Adipocyte (in vitro differentiated cells): ENCODE measurements at places on chromosomes 16 and 17.
A peak's percentile ranks its signal among the peaks of the same experiment; 100 is the strongest.

DNA sequence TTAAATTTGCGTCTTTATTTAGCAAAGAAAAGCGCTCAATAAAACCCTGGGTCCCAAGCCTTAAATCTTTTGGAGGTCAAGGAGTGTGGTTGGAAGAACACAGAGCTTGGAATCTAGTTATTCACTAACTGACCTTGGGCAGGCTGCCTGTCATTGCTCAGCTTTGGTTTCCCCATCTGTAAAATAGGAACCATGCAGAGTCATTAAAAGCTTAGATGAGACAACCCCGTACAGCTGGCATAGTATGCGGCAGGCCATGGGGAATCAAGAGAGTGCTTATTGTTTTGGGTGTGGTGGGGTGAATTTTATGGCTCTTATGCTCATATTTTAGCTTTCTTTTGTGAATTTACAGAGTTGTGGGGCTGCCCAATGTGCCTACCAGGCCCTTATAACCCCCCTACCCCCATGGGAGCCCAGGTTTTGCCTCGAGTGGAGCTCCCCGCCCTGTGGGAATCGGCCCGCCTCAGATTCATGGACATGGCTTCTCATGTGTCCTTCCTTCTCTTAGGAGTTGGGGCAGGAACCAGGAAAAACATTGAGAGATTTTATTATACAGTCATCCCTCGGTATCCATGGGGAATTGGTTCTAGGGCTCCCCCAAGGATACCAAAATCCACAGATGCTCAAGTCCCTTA lies 113.5 kb downstream of the CLEC16A start:
- DNase-seq = no peak

GRCh38 chr16:57914244-57915173 lies 56.4 kb downstream of the CNGB1 start:
- DNase-seq = no peak

DNA sequence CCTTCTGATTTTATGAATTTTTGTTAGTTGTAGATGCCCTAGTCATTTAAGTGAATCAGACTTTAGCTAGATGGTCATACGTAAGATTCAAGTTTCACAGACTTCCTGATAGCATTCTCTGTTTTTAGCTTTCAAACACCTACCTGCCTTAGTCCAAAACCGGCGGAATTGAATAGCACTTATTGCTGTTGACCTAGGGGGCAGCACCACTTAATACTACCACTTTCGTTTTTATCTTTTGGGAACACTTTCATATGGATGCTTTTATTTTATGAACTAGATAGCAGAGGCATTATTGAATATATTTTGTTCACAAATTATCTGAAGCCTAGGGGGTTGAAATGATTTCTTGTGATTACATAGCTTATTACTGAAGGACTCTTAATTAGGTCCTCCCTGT lies 31.5 kb downstream of the TADA2A start:
- DNase-seq = no peak

DNA sequence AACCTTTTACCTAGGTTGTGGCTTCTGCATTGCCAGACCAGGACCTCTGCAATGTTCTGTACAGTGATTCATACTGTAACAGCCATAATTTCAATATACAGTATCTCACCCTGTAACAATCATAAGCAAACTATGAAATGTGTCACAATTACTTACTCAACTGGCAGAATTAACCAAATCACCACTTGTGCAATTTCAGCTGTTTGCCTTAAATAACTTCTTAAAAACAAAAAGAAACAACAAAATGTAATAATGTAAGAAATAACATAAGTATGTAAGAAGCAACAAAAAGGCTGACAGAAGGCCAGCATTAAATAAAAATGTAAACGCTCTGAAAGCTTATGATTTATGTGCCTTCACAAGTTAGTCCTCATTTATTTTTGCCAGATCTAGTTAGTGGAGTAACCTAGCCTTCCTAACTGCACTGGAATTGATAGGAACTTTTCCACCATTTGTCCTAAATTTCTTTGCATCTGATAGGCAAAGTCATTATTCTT lies 96.9 kb downstream of the SKAP1 start:
- DNase-seq = peak; percentile 2

GRCh38 chr16:70786020-70786755 lies 14.8 kb downstream of the VAC14 start:
- DNase-seq = no peak

DNA sequence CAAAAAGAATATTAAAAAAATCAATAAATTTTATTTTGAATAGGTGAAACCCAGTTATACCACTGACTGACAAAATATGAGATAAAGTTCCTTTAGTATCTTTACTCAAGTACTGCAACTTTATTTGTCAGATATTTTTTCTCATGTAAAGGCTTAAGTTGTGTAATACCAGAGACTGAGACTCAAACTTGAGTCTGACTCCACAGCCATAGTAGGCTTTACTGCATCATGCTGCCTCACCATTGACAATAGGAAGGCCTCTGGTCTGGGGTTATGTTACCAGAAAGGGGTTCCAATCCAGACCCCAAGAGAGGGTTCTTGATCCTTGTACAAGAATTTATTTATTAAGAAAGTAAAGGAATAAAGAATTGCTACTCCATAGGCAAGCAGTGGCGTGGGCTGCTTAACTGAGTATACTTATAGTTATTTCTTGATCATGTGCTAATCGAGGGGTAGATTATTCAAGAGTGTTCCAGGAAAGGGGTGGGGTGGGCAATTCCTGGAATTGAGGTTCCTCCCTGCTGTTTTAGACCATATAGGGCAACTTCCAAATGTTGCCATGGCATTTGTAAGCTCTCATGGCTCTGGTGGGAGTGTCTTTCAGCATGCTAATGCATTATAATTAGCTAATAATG lies 187.4 kb upstream of the WSB1 start:
- DNase-seq = no peak

GRCh38 chr16:78597809-78598570 lies 498.5 kb downstream of the WWOX start:
- DNase-seq = no peak

DNA sequence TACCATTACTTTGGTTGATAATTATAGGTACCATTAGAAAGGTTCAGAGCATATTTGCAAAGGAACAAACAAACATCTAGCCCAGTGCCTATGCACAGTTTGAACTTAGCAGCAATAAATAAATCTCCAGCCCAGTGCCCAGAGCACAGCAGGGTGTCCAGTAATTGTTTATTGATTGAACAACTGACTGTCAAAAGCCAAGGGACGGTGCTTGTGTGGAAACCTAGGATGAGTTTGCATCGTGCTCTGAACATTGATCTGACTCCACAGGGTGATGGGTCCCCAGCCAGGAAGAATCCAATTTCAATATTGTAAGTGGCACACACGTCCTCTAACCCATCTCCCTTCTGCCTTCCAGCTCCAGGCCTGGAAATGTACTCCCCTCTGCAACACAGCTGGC lies 625.5 kb upstream of the C16orf82 start:
- DNase-seq = no peak

DNA sequence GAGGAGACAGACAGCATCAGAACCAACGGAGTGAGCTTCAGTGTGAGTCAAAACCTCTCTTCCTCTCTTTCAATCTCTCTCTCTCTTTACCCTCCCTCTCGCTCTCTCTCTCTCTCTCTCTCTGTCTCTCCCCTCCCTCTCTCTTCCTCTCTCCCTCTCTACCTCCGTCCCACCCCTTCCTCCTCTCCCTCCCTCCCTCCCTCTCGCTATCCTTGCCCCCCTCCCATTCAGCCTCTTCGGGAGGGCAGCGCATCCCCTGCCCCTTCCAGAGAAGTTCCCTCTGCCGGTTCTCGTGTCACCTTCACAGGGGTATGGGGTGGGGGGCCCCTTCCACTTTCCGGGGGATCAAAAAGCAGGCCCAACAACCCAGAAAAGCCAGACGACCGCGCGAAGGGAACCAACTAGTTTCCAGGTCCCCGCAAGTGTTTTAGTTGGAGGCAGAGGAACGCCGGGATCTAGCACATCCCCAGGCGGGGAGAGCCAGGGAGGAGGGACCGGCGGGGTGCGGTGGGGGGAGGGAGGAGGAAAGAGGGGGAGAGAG lies 28.9 kb upstream of the RBFOX1 start:
- no peak for DNase-seq

DNA sequence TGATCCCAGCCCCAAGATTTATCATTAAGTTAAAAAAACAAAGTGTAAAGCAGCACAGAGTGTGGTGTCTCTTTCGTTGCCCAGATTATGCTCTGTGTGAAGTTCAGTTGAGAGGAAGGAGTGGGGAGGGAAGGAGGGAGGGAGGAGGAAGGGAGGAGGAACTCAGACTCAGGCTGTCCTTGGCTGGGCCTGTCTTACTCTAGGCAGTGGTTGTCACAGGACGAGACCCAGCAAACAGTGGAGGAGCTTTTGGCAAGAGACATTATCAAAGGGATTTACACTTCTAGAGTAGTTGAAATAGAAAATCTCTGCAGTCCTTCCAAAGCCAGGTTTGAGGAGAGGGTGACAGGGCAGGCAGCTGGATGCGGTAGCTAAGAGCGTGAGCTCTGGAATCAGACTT lies 27.8 kb downstream of the KNOP1 start:
- no peak for DNase-seq

GRCh38 chr17:55420067-55420775 lies 1.4 kb downstream of the MMD start:
- no peak for DNase-seq

GRCh38 chr17:65121916-65122806 lies 15.0 kb upstream of the RGS9 start:
- DNase-seq = no peak

- no peak for DNase-seq
These were observed 133.4 kb downstream of the SPACA3 start for GRCh38 chr17:33124871-33125551.

- no peak for DNase-seq
These were observed 498.5 kb upstream of the ZFHX3 start for GRCh38 chr16:73546341-73546845.

- DNase-seq = no peak
These were observed 5.4 kb upstream of the PIK3R6 start for GRCh38 chr17:8872705-8873435.

GRCh38 chr17:81498953-81499600 lies 13.5 kb downstream of the ACTG1 start:
- no peak for DNase-seq

GRCh38 chr16:27235055-27235937 lies 32.0 kb downstream of the KDM8 start:
- peak; percentile 84 for DNase-seq

- no peak for DNase-seq
These were observed 131.6 kb upstream of the NUDT7 start for GRCh38 chr16:77590707-77591106.

GRCh38 chr17:41786227-41787020 lies at the start of gene JUP:
JUP (minus strand) TSS chr17:41786711; CDS start chr17:41771854, 14,857 bp downstream.
- DNase-seq = peak; percentile 96

DNA sequence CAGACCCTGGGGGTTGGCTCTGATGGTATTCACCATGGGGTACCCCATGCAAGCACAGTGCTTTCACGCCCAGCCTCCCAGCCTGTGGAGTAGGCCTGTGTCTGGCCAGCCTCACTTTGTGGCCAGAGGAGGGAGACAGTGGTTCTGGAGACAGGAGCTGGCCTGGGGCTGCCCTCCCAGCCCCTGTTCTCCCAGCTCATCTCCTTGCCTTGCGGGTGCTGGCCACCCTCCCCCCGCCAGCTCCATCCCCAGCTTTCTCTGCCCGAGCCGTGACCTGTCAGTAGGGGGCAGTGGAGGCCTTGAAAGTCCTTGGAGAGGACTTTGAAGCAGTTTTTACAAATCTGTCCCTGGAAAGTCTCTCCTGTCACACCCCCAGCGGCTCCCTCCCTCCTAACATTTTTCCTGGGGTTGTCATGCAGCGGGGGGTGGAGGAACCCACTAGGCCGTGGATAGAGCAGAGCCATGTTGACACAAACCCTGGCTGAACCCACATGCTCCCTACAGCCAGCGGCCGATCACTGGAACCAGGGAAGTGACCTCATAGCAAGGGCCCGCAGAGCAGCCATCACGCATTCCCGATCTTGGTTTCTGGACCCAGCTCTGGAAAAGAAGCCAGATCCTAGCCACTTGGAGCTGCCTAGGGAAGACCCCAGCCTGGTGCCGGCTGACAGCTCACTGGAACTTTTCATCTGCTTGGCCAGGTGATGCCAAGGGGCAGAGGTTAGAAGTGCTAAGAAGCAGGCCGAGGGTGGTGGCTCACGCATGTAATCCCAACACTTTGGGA lies 289.4 kb downstream of the SEC14L1 start:
- peak; percentile 98 for DNase-seq

GRCh38 chr16:51383909-51384308 lies 232.8 kb upstream of the SALL1 start:
- DNase-seq = no peak

- DNase-seq = peak; percentile 49
These were observed 525 bp downstream of the CD2BP2 start for GRCh38 chr16:30354423-30355143.

DNA sequence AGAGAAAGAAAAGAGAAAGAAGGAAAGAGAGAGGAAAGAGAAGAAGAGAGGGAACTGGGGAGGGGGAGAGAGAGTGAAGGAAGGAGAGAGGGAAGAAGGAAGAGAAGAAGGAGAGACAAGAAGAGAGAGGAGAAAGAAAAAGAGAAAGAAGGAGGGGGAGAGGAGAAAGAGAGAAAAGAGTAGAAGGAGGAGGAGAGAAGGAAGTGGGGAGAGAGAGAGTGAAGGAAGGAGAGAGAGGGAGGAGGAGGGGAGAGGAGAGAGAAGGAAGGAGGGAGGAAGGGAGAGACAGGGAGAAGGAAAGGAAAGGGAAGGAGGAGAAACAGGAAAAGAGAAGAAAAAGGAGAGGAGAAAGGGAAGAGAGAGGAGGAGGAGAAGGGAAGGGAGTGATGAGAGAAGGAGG lies 208.5 kb downstream of the MAF start:
- no peak for DNase-seq
